Small intestine (tissue), 16 donors: ENCODE measurements at places on chromosomes 3 and 15.

DNA sequence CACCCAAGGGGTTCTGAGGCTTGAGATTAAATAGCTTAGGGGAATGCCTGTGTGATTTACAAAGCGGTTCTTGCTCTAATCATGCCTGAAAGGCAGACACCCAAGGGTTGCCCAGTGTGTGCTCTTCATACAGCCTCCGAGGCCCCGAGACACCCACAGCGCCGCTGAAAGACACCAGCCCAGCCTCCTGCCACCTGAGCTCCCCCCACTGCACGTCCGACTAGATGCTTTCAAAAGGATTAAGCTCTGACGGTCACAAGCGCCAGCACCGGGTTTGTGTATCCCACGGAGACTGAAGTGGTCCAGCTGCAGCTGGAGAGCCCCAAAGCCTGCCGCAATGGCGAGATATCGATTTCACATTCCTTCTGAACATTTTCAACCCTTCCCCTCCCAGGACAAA, 50.3 kb downstream of the SPATA12 start:
- DNase-seq = no peak

GRCh38 chr3:123298903-123299302, 97.2 kb downstream of the SEC22A start:
- DNase-seq = no peak

GRCh38 chr15:47675735-47676134, 41.6 kb upstream of the SEMA6D start:
- no peak for DNase-seq

GRCh38 chr3:36803091-36803791, 38.9 kb upstream of the DCLK3 start:
- DNase-seq = no peak

DNA sequence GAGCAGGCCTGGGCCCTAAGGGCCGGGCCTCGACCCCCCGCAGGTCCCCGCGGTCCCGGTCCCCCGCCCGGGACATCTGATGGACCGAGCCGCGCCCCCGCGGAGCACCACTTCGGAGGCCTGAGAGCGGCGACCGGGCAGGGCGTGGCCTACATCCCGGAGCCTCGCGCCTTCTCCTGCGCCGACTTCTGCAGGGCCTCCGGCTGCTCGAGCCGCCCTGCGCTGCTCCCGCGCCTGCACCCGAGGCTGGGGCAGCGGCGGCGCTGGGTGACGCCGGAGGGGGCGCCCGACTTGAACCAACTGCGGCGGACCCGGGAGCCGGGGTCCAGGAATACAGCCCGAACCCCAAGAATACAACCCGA, 14.9 kb upstream of the GP9 start:
- no peak for DNase-seq
